ENCODE measurements at places on chromosomes 1 and 21.

DNA sequence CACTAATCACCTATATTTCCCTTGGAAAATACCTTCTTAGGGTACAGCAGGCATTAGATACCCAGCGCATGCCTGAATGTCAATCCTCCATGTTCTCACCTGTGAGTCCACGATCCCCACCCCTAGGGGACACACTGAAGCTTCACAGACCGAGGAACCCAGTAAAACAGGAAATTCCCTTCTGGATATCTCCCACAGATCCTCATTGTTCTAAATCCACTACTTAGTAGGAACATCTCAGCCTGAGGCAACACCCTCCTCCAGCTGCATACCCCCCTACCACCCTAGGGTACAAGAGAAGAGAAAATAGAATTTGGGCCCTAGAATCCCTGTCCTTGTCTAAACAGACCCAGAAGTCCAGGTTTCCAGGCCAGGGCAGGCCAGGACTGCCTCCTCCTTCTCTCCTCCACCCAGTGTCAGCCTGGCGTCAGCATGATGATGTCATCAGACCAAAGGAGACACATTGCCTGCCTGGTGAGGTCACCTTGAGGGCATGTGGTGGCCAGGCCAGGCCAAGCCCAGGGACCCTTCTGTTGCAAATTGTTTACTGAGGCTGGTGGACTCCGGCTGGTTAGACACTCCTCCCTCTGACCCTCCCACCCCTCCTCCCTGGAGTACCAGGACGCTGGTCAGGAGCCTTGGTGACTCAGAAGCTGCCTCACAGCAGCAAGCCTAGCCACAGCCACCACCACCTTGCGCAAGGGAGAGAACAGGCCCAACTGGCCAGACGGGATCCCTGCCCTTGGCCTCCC lies 6.2 kb downstream of the NECTIN4 start:
- DNase-seq, result no peak

GRCh38 chr1:184825571-184825970 lies 70.9 kb upstream of the EDEM3 start:
- DNase-seq, result no peak

DNA sequence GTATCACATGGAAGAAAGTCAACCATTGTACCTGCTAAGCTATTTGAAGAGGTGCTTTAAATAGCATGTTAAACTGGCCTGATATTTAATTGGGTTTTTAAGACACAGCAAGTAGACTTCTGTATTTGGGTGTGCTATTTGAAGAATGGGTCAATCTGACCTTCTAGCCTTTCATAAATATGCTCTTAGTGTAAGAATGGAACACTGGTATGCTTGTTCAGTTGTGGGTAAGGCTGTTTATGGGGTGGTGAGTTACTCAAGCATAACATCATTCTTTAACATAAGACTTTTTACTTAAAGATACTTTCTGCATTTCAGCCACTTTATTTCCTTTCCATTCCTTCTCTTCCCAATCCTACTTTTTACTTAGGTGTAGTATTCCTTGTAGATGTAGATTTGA lies 21.4 kb downstream of the AHCYL1 start:
- DNase-seq, result no peak

- DNase-seq, result no peak
Observed at GRCh38 chr1:199041173-199041914, 402.5 kb downstream of the PTPRC start.

DNA sequence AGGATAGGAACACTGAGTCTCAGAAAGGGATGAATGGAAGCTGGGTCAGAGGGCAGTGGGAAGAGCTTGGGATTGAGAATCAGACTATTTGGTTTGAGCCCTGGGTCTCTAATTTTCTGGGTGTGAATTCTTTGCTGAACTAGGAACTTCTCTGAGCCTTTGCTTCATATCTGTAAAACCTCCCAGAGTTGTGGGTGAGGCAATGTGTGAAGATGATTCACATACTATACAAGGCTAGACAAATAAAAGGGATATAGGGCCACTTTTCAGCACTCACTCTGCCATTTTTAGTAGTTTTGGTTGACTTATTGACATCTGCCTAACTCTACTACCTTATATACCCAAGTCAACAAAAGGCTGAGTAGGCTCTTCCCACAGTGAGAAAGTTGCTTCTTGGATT lies 77.7 kb upstream of the JUN start:
- no peak for DNase-seq

- no peak for DNase-seq
Observed at GRCh38 chr1:30881319-30882181, 27.0 kb downstream of the SDC3 start.

GRCh38 chr1:117678246-117678977 lies 72.6 kb downstream of the TENT5C start:
- DNase-seq, result no peak

- DNase-seq, result no peak
Observed at GRCh38 chr1:154485106-154485505, 16.9 kb upstream of the TDRD10 start.

DNA sequence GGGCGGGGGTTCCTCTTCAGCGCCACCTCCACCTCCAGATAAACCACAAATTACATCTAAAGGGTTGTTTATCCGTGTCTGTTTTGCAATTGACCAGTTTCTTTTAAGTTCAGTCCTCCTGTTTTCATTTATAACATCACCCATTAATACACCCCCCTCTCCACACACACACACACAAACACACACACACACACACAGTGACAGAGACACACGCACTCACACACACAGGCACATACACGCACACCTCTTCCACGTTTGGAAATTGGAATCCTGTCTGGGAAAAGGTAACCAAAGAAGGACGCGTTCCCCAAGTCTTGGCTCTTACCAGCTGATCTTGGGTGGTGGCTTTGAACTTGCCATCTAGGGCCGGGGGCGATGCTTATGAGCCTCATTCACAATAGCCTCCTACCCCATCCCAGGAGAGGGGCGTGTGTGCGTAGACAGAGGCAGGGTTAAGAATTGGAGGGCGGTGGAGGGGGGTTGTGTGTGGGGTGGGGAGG lies 442 bp upstream of the CSMD2 start:
- no peak for DNase-seq

DNA sequence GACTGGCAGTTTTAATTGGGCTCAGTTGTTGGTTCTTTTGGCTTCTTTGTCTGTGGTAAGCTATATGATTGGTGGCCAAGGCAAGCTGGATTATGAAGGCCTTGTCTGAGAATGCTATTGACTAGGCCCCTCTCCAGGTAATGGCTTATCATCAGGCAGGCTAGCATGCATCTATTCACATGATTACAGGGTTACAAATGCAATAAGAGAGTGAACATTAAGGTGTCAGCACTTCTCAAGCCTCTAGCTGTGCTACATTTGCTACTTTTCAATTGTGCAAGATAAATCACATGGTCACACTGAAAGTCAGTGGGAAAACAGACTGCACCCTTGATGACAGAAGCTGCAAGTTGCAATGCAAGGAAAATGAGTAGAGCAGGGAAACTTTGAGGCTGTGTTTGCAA lies 550.9 kb upstream of the TMPRSS15 start:
- no peak for DNase-seq

- DNase-seq, result no peak
Observed at GRCh38 chr1:214316593-214316992, 35.6 kb downstream of the SMYD2 start.

GRCh38 chr1:215543191-215543606 lies 23.9 kb upstream of the KCTD3 start:
- no peak for DNase-seq

DNA sequence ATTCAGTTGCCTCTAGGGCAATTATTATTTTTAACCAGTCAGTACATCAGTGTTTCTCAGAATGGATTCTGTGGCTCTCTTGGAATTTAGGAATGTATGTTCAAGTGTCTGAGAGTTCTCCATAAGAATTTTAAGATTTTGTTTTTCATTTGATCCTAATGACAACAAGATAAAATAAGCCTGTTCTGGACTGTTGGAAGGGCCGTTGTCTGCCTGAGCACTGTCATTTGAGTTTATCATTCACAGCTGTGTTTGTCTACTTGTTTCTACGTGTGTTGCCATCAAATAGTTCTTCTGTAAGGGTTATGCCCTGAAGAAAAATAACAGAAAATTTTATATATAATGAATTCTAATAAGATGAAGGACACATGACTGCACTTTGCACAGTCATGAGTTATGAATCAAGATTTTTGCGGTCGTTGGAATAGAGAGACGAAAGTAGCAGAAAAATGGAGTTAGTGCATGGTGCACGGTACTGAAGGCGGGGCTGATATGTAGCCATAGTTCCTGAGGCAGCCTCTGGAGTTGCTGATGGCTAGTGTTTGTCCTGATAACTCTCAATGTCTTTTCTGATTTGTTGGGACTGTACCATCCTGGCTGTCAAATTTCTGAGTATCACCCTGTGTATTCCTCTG lies 92.5 kb downstream of the NOS1AP start:
- no peak for DNase-seq

DNA sequence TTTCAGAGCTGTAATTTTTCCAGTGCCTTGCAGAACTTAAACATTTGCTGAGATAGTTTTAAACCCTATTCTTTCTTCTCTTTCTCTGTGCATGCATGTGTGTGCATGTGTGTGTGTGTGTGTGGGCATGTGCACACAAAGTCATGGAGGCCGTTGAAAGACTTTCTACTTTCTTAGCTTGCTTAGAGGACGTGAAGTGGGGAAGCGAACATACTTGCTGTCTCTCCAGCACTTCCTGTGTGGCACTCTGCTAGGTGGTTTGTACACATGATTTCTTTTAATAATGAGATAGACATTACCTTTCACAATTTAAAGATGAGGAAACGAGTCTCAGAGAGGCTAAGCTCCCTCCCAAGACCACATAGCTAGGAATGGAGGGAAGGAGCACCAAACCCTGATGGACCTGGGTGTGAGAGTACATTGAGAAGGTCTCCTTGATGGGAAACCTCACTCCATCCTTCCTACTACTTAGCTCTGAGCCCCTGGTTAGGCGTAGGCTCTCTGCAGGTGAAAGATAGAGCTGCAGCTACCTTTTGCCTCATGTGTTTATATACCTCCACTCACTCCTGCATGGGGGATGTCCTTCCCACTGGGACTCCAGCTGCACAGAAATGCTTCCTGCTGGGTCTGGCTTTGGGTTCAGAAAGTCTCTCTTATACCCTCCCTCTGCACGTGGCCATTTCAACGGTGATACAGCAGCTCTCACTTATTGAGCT lies 101.9 kb upstream of the USP24 start:
- DNase-seq, result no peak

- DNase-seq, result no peak
Observed at GRCh38 chr1:224188286-224188685, 5.2 kb downstream of the DEGS1 start.

DNA sequence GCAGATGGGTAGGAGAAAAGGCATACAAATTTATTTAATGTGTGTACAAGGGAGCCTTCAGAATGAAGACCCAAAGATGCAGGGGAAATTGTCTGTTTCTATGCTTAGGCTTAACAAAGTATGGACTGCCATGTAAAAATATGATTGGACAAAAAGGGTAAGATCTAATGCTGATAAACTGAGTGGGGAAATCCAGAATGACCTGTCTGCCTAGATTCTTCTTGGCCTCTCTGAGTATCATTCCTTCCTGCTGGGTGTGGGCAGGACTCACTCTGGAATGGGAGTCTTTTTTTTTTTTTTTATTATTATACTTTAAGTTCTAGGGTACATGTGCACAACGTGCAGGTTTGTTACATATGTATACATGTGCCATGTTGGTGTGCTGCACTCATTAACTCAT lies 61.0 kb downstream of the IGSF5 start:
- no peak for DNase-seq

GRCh38 chr1:68907491-68907890 lies 410.6 kb upstream of the DEPDC1 start:
- no peak for DNase-seq

GRCh38 chr1:209432443-209432825 lies 151.1 kb upstream of the CAMK1G start:
- no peak for DNase-seq

GRCh38 chr1:166111430-166111829 lies 55.4 kb downstream of the FAM78B start:
- DNase-seq, result no peak

DNA sequence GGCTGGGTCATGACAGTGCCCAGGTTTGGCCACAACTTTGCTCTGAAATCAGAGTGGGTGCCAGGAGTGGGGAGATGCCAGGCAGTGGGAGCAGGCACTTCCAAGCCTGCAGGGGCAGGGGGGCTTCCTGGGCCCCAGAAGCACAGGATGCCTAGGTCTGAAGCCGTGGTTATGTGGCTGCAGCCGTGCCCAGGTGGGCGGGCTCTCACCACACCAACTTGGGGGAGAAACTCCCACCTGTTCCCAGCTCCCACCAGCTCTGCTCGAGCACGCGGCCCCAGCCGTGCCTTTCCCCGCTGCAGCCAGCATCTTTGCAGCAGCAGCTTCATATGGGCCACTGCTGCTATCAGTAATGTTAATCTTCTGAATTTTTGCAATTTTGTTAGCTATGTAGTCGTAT lies 331.4 kb downstream of the USP25 start:
- DNase-seq, result no peak

DNA sequence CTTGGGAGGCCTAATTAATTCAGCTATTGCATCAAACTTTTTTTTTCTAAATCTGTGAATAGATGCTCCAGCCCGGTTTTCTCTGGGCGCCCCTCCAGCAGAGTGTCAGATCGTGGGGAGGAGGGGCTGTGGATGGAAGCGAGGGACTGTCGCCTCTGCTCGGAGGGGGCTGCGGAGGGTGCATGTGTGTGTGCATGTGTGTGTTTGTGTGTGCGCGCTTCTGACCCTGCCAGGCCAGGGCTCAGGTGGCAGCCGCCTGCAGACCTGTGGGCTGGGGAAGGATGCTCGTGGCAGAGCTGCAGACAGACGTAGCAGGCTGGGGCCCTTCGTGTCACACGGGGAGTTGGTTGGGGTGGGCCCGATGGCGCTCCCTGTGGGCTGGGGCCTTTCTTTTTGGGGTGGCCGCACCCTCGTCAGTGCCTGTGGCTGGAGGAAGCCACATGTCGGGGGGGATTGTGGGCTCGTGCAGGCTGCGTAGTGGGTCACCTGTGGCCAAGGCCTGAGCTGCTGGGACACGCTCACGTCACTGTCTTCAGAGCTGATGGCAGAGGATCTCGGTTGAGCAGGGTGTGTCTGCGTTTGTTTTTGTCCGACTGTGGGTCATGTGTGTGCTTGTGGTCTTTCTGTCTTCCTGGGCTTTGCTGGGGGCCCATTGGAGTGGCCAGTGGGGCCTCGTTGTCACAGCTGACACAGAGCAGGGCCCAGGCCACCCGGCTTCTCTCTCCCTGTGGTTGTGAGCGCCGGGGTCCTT lies 2.8 kb downstream of the SKI start:
- no peak for DNase-seq

DNA sequence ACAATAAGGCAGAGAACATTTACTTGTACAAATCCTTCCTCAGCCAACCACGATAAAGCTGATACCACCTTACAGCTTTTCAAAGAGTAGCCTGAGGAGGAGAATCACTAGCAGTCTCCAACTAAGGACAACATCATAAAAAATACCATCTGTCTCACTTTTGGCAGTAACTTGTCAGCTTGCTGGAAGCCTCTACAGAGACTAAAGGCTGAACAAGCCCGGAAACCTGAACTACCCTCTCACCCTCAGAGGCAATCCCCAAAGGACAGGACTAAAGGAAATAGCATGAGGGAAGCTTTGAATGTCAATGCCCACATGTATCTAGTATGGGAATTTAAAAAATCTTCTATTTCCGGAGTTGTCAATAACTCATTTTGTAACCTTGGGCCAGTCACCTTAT lies 10.6 kb downstream of the SRSF4 start:
- no peak for DNase-seq

Measured in SHP77 treated with DMSO at 0.1 percent for 48 hours (cell line).